ENCODE measurements at places on chromosomes 13 and 19.
A peak's percentile ranks its signal among the peaks of the same experiment; 100 is the strongest.

DNA sequence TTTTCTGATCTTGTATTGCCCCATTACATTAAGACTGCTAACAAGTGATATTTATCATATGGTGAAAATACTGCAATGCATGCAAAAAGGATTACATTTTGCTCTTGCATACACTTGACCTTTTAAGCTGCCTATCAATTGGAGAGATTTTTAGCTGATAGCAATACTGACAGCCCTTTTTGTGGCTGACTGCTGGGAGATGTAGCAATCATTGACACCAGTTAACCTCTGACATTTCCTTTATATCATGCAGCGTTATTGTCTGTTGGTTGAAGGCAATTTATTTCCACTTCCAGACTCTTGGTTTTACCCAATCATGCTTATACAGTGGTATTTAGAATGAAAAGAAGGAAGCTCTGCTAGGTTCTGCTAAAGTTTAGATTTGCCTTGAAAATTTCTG, 364.0 kb downstream of the LMO7 start:
- no peak for DNase-seq

DNA sequence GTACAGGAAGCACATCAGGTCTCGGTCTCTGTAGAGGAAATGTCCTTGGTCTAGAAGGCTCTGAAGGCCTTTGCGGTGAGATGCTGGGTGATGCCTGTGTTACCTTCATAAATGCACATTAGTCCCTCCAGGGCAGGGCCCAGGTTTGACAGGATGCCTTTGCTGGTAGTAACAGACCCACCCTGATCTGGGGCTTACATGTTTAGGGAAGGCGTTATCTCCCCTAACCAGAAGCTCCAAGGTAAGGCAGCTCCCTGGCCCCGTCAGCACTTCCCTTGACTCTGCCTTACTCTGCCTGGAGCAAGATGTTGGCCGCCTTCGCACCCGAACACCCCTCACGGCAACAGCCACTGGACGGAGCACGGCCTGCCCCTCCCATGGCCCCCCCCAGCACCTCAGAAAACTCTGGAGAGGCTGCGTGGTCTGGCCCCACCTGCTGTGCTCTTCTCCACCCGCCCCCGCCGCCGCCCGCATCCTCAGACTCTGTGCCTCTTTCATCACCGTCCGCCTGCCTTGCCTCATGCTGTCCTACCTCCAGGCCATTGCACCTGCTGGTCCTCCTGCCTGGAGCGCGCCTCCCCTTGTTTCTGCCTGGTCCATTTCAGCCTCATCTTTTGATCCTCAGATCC, 9.1 kb downstream of the AP2A1 start:
- no peak for DNase-seq

GRCh38 chr19:374886-375235, 30.3 kb upstream of the MIER2 start:
- no peak for DNase-seq

DNA sequence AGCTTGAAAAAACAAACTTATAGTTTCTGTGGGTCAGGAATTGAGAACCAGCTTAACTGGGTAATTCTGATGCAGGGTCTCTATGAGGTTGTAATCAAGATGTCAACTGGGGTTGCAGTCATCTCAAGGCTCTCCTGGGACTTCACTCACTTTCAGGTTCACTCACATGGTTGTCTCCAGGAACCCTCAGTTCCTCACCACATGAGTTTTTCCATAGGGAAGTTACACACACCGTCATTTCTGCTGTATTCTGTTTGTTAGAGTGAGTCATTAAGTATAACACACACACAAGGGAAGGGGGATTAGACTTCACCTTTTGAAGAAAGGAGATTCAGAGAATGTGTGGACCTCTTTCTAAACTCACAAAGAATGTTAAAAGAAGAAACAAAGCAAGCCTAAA, 34.9 kb upstream of the MLNR start:
- no peak for DNase-seq

DNA sequence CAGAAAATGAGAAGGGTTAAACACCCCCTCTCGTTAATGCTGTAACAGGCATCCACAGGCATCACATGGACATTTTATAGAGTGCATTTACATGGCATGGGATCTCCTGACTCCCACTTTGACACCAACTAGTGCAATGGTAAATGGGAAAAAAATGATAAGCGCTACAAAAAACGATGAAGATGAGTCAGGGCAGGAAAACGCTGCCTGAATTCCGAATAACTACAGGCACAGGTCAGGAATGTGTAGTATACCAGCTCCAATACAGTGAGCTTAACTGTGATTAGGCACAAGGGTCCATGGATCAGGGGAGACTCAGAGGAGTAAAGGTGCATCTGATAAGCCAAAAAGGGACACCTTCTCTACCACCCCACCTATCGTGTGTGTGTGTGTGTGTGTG, 223.6 kb downstream of the FOXO1 start:
- no peak for DNase-seq

DNA sequence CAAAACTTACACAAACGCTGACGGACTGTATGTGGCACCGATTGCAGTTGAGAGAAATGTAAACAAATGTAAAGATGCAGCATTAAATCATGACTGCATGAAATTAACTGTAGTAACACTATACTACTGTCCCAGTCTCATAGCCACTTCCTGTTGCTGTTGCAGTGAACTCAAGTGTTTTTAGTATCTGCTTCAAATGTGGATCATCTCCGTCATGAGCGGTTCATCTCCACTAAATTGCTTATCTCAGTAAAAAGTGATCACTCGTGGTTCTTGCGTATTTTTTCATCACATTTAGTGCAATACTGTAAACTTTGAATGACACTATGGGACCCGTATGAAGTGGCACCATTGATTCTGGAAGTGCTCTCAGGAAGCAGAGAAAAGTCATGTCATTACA, 60.3 kb upstream of the RNF113B start:
- no peak for DNase-seq

GRCh38 chr13:80037505-80037888, 303.4 kb downstream of the SPRY2 start:
- peak; percentile 72 for DNase-seq

All from AG04449 (cell line).